ENCODE measurements at places on chromosomes 11 and 22.

- DNase-seq: no peak
Measured at GRCh38 chr11:101912823-101913284, 2.0 kb upstream of the CEP126 start.

- no peak for DNase-seq
Measured at GRCh38 chr11:85406841-85407240, 220.3 kb downstream of the DLG2 start.

DNA sequence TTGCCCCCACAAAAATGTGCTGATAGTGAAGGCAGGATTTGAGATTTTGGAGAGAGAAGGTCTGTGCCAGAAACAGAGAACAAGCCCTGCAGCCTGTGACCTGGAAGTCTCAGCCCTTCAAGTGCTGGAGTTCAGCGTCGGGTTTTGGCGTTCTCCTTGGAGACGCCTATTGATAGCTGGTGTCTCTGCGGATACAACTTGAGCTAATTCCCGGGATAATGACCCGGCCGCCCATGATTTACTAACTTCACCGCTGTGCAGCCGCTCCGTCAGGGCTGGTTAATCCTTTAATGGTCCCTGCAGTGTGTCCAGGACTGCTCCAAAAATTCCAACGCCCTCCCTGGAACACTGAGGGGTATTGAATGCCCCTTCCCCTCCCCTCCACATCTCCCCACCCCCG lies 76.6 kb downstream of the WT1 start:
- DNase-seq: no peak

DNA sequence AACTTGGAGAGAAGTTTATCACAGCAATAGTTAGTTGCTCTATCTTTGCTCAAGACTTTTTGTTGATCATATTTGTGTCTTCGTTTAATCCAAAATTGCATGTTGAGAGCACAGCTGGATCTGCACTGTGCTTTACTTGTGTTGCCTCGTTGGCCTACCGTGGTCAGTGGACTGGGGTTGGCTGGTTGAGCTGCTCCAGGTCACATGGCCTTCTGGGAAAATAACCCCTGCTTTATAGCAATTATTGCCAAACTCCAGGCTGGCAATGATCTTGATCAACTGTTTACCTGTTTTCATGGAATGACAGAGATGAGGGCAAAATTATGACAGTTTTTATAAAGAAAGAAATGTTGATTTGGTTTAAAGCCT lies 5.7 kb upstream of the PLET1 start:
- no peak for DNase-seq

DNA sequence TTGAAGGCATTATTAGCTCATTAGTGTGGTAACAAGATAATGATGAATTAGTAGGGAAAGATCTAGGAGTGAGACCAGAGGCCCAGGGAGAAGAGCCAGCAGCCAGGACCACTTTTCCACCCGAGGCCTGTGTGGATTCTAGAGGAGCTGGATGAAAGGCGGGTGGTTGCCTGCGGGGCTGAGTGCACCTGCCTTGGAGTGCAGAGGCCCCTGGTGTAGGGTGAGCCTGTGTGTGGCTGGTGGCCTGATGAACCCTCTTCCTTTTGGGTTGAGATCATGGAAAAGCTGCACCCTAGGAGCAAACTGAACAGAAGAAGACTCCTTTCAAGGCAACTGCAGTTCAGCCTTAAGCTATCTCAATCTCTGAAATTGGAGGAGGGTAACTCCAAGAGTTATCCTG lies 5.9 kb upstream of the TP53AIP1 start:
- no peak for DNase-seq

- no peak for DNase-seq
Measured at GRCh38 chr11:117907276-117908108, 21.7 kb downstream of the TMPRSS13 start.

- no peak for DNase-seq
Measured at GRCh38 chr11:131038597-131038996, 122.3 kb upstream of the SNX19 start.

- DNase-seq: no peak
Measured at GRCh38 chr11:125176866-125177265, 12.3 kb downstream of the PKNOX2 start.

DNA sequence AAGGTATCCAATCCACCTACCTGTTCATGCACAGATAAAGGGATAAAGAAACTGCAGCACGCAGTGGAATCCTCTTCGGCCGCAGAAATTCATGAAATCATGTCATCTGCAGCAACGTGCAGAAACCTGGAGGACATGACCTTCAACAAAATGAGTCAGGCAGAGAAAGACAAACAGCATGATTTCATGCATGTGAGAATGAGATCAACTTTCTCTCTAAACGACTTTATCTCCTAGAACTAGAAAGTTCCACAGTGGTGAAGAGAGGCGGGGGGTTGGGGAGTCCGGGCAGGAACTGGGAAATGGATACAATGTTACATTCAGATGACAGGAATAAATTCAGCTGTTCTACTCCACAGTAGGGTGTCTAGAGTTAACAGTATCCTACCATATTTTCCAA lies 9.9 kb downstream of the RGL4 start:
- DNase-seq: no peak

DNA sequence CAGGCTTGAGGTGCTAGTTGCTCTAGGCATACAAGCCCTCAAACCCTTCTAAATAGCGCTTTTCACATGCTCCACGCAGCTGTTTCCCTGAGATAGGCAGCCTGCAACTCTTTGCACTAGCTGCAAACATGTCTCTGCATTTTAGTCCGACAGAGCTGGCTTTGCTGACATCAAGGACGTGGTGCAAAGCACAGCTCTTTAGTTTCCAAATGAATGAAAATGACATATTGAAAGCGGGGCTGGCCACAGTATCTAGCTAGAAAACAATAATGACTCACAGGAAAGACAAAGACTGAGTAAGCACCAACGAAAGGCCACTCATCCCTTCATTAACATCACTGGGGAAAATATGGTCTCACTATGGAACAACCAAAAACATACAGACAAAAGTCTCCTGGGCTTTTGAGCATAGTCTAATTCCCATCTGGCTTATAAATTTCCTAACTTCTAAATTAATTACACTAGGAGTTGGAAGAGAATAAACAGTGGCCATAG lies 15.3 kb upstream of the ZC3H12C start:
- no peak for DNase-seq

DNA sequence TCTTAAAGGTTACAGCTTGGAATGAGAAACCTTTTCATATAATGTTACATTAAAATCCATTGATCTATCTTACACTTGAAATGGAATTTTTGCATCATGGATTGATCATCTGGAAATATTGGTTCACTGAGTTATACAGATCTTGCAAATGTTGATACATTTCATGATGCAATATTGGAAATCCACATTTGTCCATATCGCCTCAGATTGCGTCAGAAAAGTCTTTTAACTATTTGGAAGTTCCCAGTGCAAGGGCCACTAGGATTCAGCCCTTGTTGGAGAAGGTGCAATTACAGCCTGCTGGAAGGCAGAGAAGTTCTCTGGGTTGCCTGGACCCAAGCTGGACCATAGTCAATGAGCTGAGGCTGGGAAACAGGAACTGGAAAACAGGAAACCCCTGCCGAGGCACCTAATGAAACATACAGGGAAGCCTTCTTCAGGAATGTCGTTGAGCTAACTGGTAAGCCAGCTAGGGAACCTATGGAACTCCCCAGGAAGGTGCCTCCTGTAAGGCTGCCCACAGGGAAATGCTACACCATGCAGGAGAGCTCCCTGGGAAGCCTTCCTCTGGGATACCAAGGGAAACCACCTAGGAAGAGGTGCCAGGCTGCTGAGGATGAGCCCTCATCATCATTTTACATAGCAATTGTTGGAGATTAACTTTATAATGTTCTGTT lies 600.4 kb upstream of the CADM1 start:
- no peak for DNase-seq

GRCh38 chr11:103631841-103632240 lies 404.6 kb upstream of the DDI1 start:
- no peak for DNase-seq

- no peak for DNase-seq
Measured at GRCh38 chr11:8100158-8100557, 19.1 kb downstream of the TUB start.

GRCh38 chr11:15985127-15985859 lies 371.1 kb downstream of the SOX6 start:
- no peak for DNase-seq
